ENCODE measurements at places on chromosomes 6 and 20.

DNA sequence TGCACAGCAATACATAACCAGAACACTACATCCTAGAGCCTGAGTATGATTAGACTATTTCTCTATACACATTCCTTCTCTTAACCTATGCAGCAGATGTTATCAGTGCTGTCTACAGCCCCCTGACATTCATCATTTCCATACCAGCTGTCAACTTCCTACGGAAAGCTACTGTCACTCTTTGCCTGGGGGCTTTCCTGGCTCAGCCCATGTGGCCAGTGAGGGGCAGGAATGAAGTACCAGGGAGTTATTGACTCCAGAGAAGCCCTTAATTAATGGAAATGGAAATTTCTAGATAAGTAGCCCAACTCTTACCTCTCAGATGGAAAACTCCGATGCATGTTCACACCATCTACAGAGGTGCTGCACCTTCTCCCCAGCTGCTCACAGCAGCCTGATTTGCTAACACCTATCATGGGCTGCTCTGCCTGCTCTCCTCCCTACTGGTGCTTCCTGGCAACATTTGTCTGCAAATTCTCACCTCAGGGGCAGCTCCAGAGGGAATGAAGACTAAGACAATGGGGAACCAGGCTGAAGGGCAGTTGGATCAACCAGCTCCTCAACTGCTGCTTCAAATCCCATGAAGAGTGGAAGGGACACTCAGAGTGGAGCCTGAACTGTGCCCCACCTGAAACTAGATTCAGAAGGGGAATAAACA lies 59.6 kb downstream of the LINC00237 start:
- no peak for DNase-seq

DNA sequence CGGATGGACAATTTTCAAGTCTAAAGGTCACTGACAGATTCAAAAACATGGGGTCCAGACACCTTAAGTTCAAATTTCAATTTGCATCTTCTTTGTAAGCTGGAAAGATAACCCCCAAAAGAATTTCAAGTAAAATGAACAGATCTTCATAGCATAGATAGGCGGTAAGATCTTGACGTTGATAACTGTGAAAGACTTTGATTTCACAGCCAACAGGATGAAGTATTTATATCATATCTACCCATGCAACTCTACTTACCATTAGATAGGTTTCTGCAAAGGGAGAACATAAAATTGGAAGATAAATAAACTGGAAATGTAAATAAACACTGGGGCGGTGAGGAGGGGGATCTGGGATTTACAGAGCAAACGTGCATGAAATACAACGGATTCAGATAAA lies 137.8 kb downstream of the IPCEF1 start:
- no peak for DNase-seq

- DNase-seq: peak; percentile 59
These were observed 108.3 kb upstream of the PHACTR3 start for GRCh38 chr20:59495894-59496510.

DNA sequence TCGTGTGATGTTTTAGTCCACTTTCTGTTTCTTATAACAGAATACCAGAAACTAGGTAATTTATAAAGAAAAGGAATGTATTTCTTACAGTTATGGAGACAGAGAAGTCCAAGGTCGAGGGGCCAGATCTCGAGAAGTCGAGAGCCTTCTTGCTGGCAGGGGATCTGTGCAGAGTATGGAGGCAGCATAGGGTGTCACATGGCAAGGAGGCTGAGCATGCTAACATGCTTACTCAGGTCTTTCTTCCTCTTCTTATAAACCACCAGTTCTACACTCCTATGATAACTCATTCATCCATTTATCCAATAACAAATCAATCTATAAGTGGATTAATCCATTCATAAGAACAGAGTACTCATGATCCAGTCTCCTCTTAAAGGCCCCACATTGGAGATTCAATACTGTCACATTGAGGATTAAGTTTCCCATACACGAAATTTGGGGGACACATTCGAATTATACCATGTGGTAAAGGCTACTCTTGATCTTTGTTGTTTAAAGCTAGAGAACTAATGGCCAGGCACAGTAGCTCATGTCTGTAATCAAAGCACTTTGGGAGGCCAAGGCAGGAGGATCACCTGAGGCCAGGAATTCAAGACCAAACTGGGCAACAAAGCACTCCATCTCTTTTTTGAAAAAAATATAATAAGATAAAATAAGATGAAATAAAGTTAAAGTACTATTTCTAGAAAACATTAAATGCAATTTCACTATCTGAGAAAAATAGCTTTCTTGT lies 2.1 kb downstream of the GOPC start:
- DNase-seq: no peak

DNA sequence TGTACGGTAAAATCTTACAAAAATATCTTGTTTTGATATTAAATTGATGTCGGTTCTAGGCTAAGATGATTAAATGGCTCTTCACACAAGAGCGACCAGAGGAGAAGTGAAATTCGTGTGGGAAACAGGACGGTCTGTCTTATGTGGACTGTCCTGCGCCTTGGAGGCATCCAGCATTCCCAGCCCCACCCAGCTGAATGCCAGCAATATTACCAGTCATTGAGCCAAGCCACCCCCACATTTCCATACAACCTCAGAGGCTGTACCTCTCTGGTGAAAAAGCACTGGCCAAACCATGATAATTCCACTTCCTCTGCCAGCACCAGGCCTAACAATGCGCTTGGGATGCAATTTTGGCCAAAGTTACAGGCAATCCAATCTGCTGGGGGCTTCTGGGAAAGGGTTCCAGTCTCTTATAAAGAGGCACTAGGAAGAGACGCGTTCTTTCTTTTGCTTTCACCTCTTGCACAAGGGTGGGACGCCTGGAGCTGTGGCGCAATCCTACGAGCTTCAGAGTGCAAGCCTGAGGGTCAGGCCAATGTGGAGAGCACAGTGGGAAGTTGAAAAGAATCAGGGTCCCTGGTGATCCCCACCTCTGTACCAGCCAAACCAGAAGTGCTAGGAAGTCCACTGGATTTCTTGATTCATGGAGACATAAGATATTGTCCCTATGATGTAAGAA lies 213.1 kb downstream of the PREX1 start:
- DNase-seq: no peak

- peak; percentile 36 for DNase-seq
These were observed 56.6 kb upstream of the RREB1 start for GRCh38 chr6:7050872-7051779.

GRCh38 chr6:3471286-3471685 lies 14.4 kb upstream of the SLC22A23 start:
- no peak for DNase-seq

- DNase-seq: peak; percentile 76
These were observed 14.3 kb upstream of the PTCRA start for GRCh38 chr6:42901538-42901957.

- DNase-seq: no peak
These were observed 19.7 kb upstream of the NTSR1 start for GRCh38 chr20:62688855-62689460.

GRCh38 chr6:43953794-43954310 lies 173.4 kb downstream of the MRPL14 start:
- DNase-seq: peak; percentile 73

DNA sequence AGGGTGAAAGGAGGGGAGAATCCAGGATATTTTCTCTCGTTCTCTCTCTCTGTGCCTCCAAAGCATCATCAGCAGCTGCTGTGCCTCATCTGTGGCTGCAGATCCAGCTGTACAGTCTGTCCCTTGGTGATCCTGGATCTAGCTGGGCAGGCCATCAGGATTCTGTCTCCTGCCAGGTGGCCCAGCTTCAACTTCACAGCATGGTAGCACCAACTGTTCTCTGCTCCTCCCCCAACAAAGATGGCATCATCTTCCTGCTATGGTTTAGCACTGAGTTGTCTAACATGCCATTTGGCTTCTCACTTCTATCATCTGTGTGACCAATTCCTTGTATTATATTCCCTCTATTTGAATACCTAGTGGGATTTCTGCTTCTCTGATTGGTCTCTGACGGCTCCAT lies 28.6 kb upstream of the ARFGEF2 start:
- no peak for DNase-seq

GRCh38 chr6:1689141-1689540 lies 79.4 kb downstream of the FOXC1 start:
- DNase-seq: no peak
